T-helper 17 cell (primary cell): ENCODE measurements at places on chromosomes 3 and 15. TPM values are rescaled to one million over a fixed set of nuclear protein-coding genes. Genes with fewer than 3 reads are reported as not detected.

DNA sequence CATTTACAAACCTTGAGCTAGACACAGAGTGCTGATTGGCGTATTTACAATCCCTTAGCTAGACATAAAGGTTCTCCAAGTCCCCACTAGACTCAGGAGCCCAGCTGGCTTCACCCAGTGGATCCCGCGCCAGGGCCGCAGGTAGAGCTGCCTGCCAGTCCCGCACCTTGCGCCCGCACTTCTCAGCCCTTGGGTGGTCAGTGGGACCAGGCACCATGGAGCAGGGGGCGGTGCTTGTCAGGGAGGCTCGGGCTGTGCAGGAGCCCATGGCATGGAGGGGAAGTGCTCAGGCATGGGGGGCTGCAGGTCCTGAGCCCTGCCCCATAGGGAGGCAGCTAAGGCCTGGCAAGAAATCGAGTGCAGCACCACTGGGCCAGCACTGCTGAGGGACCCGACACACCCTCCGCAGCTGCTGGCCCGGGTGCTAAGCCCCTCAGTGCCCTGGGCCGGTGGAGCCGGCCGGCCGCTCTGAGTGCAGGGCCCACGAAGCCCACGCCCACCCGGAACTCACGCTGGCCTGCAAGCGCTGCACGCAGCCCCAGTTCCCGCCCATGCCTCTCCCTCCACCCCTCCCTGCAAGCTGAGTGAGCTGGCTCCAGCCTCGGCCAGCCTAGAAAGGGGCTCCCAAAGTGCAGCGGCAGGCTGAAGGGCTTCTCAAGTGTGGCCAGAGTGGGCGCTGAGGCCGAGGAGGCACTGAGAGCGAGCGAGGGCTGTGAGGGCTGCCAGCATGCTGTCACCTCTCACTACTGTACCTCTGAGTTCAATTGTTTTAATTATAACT is 1213.9 kb downstream of the OTOL1 start:
- no peak overlapping the region for H3K27ac ChIP-seq
- no peaks in the 10 kb centered on the region for H3K36me3 ChIP-seq
- H3K4me1 ChIP-seq, result no peaks in the 10 kb centered on the region
- no peaks in the 10 kb centered on the region for H3K27me3 ChIP-seq
- no peak overlapping the region for H3K4me3 ChIP-seq

DNA sequence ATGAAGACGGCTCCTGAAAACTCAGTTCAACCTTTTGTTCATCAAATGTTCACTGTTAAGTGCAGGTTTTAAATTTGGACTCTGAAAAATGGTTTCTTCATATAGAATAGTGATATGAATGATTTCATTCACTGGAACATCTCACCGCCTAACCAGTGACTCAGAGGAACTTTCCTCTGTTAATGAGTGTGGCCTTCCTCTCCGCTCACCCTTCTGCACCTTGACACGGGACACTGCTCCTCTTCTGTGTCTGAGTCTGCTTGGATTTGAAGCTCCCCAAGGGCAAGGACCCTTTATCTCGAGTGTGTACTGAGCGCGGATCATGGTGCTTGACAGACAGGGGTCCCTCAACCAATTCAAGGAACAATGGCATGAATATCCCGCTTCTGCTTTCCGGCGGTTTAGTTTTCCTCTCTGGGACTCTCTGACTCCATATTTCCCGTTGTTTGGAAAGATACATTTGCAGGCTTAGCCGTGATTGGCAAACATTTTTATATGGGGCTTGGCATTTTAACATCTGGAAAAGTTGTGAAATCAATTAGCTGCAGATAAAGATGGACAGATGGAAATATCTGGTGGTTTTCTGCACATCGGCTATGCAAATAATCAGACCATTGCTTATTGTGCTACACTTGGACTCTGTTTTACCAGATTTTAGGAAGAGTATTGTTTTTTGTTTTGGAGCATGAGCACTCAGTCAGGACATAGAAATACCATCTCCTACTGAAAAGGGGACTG is 20.9 kb downstream of the KBTBD8 start:
- DNase-seq, result no peak
- peak overlapping the region; percentile 74 for H3K27ac ChIP-seq
- H3K4me1 ChIP-seq, result peaks cover 19% of the 10 kb centered on the region
- H3K36me3 ChIP-seq, result peaks cover 3% of the 10 kb centered on the region
- H3K27me3 ChIP-seq, result no peaks in the 10 kb centered on the region
- no peak overlapping the region for H3K4me3 ChIP-seq

- H3K36me3 ChIP-seq, result peaks cover 11% of the 10 kb centered on the region
- no peak for DNase-seq
- H3K27ac ChIP-seq, result peak overlapping the region; percentile 43
Observed at GRCh38 chr3:126464093-126464492, 11.6 kb downstream of the ZXDC start.

DNA sequence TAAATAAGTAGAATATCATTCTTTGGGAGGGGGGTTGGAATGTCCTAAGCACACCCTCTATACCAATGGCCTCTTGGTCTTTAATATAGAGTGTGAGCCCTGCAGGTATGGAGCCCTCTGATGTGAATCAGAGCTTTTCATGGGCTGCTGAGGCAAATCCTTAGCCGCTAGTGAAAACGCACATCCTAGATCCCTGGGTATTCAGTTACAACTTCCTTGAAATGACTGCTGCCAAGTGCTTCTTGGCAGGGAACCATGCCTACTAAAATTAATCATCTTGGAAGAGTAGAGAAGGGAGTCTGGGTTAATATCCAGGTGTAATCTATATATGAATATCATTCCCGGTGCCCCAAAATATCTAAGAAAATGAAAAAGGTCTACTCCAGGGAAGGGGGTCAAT is 109.1 kb downstream of the POLQ start:
- H3K4me1 ChIP-seq, result peaks cover 9% of the 10 kb centered on the region
- no peaks in the 10 kb centered on the region for H3K36me3 ChIP-seq
- no peak overlapping the region for H3K4me3 ChIP-seq
- H3K27ac ChIP-seq, result no peak overlapping the region
- no peaks in the 10 kb centered on the region for H3K27me3 ChIP-seq

- peaks cover 36% of the 10 kb centered on the region for H3K27me3 ChIP-seq
- H3K4me1 ChIP-seq, result peaks cover 2% of the 10 kb centered on the region
- no peak overlapping the region for H3K27ac ChIP-seq
Observed at GRCh38 chr3:184289426-184289938, 9.6 kb upstream of the PSMD2 start.

DNA sequence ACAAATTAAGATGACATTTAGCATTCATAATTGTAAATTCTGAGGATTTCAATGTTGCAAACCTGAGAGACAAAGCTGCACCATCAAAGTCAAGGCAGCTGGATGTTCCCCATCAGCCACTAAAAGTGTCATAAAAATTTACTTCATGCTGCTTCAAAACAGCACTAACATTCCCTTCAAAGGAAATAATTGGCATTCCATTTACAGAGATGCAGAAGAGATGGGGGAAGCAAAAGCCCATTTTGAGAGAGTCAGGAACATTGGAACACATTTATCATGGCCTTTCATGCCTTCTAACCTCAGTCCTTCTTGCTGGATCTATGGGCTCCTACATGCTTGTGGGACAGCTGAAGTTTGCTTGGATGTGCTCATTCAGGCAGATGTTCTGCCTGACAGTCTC is 6.4 kb upstream of the TMEM158 start:
- DNase-seq, result no peak
- H3K4me1 ChIP-seq, result peaks cover 7% of the 10 kb centered on the region
- H3K27ac ChIP-seq, result no peak overlapping the region
- peaks cover 7% of the 10 kb centered on the region for H3K36me3 ChIP-seq

TM4SF18 gene
- total RNA-seq, result not detected

DNA sequence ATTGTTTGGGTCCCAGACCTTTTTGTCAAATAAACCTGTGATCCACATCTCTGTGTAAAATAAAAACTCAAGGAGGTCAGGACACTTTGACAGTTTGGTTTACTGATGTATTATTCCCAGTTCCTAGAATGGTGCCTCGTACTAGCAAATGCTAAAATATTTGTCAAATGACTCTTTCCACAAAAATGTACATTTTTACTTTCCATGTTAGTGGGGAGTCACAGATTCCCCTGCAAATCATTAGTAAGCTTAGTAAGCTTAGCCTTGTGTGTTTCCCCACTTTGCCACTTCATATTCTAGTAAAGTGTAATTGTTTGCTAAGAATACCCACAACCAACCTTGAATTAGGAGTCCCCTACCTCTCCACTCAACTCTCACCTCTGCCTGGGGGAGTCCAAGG is 2.4 kb upstream of the MAGI1 start:
- H3K4me1 ChIP-seq, result peaks cover 10% of the 10 kb centered on the region
- no peak overlapping the region for H3K4me3 ChIP-seq
- H3K36me3 ChIP-seq, result peaks cover 5% of the 10 kb centered on the region
- peaks cover 65% of the 10 kb centered on the region for H3K27me3 ChIP-seq
- no peak for DNase-seq

GRCh38 chr3:152151216-152151876 is 117.4 kb upstream of the MBNL1 start:
- no peak for DNase-seq
- no peaks in the 10 kb centered on the region for H3K36me3 ChIP-seq
- no peak overlapping the region for H3K4me3 ChIP-seq
- H3K27me3 ChIP-seq, result no peaks in the 10 kb centered on the region

GRCh38 chr15:90794538-90794937 is 73.8 kb upstream of the FURIN start:
- no peak for DNase-seq
- no peak overlapping the region for H3K4me3 ChIP-seq
- peaks cover 8% of the 10 kb centered on the region for H3K4me1 ChIP-seq
- no peak overlapping the region for H3K27ac ChIP-seq
- H3K27me3 ChIP-seq, result no peaks in the 10 kb centered on the region
- peaks cover 7% of the 10 kb centered on the region for H3K36me3 ChIP-seq

DNA sequence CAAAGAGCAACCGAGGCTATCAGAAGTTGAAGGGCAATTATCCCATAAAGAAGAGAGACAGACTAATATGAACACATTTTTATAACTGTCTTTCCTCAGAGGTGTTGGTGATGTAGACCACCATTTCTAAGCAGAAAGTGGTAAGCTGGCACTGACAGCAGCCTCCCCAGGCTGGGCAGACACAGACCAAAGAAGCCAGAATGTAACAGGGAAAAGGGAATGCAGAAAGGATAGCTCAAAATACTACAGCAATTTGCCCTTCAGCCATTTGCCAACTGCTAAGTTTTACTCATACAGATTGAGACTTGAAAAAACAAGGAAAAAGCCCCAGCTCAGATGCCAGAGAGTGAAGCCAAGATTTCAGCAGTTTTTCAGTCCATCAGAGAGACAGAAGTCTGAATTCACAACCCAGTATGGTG is 73.5 kb upstream of the ABI3BP start:
- no peak overlapping the region for H3K27ac ChIP-seq
- no peaks in the 10 kb centered on the region for H3K36me3 ChIP-seq
- DNase-seq, result no peak
- peaks cover 44% of the 10 kb centered on the region for H3K27me3 ChIP-seq

DNA sequence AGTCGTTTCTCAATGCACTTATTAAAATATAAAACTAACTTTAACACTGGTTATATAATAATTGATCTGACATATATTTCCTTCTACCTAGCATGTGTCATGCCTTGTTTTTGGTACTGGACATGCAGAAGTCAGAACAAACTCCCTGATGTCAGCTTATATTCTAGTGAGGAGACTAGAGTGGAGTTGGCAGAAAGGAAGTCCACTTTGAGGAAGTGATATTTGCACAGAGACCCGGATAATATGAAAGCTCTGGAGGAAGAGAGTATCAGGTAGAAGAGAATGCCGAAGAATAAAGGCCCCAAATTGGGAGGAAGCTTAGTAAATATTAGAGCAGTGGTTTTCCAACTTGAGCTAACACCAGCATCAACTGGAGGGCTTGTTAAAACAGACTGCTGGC is 24.6 kb upstream of the ZNF280D start:
- no peak for DNase-seq
- H3K27ac ChIP-seq, result no peak overlapping the region
- no peaks in the 10 kb centered on the region for H3K4me1 ChIP-seq
- no peaks in the 10 kb centered on the region for H3K36me3 ChIP-seq
- no peak overlapping the region for H3K4me3 ChIP-seq

DNA sequence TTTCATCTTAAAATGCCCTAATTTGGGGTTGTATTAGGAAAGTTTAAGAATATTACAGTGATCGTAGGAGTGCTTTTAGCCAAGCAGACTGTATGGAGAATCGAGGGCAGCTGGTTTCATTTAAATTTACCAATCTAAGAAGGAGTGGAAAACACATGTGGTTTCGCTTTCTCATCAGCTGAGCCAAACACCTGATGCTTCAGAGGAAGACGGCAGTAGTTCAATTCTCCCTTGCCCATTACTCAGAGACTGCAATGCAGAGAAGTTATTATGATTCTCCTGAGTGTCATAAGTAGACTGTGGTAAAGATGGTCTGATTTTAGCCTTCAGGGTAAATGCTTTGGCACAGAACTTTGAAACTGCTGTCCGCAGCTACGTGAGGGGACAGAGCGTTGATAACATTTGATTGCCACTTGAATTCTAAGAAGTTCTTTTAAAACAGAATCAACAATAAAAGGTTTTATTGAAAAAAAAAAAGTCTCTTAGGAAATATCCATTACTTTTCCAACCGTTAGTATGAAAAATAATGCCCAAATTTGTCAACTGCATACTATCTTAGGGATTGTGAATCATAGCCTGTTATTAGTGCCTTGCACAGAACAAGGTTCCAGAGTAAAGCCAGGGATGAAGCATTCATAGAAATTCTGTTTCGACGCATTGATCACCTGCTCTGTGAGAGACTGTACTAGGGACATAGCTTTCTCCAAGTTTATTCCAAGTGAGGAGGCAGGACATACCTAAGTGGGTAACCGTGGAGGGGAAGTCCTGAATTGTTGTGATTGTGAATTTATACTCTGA is 25.6 kb downstream of the LYSMD4 start:
- peaks cover 6% of the 10 kb centered on the region for H3K36me3 ChIP-seq
- H3K4me1 ChIP-seq, result peaks cover 23% of the 10 kb centered on the region
- no peak for DNase-seq
- peak overlapping the region; percentile 77 for H3K4me3 ChIP-seq
- no peaks in the 10 kb centered on the region for H3K27me3 ChIP-seq

GRCh38 chr15:39515765-39516164 is 65.1 kb upstream of the THBS1 start:
- DNase-seq, result no peak
- no peak overlapping the region for H3K4me3 ChIP-seq
- peaks cover 5% of the 10 kb centered on the region for H3K36me3 ChIP-seq

FBXL22 gene
- total RNA-seq, result 1.1 TPM

PAK6 gene
- not detected for total RNA-seq

GRCh38 chr15:88631464-88632028 is 7.3 kb upstream of the ISG20 start:
- no peaks in the 10 kb centered on the region for H3K27me3 ChIP-seq
- DNase-seq, result no peak
- H3K27ac ChIP-seq, result peak overlapping the region; percentile 100
- peaks cover 62% of the 10 kb centered on the region for H3K4me1 ChIP-seq
- H3K4me3 ChIP-seq, result no peak overlapping the region

DNA sequence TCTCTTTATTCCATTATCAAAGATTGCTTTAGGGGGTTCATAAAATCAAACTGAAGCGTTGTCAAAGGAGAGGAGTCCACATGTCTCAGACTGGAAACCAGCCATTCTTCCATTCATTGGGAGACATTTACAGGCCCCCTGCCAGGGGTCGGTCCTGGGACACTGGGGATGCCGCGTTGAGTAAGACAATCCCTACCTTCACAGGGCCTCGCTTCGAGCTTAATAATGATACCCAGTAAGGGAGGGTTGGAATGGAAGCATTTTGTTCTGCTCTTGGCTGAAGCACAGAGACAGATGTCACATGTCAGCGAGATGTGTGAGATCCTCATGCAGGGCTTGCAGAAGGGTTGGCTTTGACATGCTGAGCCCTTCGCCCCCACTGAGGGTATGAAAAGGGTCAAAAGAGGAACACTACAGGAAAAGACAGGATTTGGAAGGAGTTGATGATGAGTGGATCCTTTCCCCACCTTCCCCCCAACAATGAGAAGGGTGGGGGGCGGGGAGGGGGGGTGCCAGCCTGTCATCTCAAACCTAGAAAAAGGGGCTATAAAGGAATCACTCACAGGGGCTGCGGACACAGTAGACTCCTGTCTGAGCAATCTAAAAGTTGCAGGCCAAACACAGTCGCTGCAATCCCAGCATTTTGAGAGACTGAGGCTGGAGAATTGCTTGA is 25.6 kb upstream of the ARL8B start:
- peaks cover 32% of the 10 kb centered on the region for H3K27me3 ChIP-seq
- H3K36me3 ChIP-seq, result no peaks in the 10 kb centered on the region
- H3K27ac ChIP-seq, result no peak overlapping the region
- DNase-seq, result no peak
